Activated CD4-positive, alpha-beta T cell treated with anti-CD3 and anti-CD28 coated beads, Interleukin-2, amount 50 U/mL, for 48 hours (primary cell): ENCODE measurements at places on chromosomes 6 and 20.

- DNase-seq: no peak
Observed at GRCh38 chr6:134391205-134391604, 73.3 kb upstream of the SGK1 start.

DNA sequence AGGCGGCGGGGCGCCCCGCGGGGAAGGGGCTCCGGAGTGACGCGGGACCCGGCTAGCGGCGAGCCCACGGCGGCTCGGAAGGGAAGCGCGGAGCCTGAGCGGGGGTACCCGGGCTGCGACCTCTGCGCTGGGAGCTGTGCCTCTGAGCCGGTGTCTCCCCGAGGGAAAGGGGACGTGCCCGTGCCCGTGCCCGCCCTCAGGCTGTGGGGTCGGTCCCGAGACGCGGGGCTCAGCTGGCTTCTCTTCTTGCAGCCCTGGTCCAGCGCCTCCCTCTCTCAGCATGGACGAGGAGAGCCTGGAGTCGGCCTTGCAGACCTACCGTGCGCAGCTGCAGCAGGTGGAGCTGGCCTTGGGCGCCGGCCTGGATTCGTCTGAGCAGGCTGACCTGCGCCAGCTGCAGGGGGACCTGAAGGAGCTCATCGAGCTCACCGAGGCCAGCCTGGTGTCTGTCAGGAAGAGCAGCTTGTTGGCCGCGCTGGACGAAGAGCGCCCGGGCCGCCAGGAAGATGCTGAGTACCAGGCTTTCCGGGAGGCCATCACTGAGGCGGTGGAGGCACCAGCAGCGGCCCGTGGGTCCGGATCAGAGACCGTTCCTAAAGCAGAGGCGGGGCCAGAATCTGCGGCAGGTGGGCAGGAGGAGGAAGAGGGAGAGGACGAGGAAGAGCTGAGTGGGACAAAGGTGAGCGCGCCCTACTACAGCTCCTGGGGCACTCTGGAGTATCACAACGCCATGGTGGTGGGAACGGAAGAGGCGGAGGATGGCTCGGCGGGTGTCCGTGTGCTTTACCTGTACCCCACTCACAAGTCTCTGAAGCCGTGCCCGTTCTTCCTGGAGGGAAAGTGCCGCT, 686 bp downstream of the ZGPAT start:
- no peak for DNase-seq

DNA sequence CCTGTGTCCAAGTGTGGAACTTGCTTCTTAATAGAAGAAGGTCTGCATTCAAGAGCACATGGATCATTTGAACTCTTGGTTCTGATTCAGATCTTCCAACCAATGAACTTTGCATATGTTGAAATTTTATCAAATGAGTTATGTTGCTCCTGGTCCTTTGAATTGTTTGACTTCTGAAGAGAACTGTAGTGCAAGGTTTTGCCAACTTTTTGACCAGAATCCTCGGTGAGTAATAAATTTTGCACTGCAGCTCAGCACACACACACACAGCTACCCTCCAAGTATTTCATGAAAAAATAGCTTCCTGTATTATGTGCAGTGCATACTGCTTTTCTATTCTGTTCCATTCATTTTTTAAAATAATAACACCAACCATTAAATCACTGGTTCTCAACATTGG, 67.5 kb downstream of the BFSP1 start:
- DNase-seq: no peak

GRCh38 chr6:145329257-145329656, 406.1 kb downstream of the EPM2A start:
- no peak for DNase-seq

DNA sequence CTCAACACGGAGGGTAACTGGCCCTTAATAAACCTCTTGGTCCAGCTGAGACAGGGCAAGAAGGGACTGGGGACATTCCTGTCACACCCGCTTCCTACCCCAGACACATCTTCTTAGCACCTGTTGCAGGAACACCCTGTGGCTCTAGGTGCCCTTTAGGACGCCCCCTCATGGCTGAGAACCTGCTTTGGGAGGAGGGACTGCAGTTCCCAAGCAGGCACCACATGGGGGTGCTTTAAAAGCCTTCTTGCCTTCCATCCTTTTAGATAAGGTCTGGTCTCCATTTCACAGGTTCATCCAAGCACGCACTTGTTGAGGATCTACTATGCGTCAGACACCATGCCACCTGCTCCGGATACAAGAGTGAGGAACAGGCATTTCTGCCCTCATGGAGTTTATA, 26.6 kb downstream of the NSFL1C start:
- peak; percentile 18 for DNase-seq

DNA sequence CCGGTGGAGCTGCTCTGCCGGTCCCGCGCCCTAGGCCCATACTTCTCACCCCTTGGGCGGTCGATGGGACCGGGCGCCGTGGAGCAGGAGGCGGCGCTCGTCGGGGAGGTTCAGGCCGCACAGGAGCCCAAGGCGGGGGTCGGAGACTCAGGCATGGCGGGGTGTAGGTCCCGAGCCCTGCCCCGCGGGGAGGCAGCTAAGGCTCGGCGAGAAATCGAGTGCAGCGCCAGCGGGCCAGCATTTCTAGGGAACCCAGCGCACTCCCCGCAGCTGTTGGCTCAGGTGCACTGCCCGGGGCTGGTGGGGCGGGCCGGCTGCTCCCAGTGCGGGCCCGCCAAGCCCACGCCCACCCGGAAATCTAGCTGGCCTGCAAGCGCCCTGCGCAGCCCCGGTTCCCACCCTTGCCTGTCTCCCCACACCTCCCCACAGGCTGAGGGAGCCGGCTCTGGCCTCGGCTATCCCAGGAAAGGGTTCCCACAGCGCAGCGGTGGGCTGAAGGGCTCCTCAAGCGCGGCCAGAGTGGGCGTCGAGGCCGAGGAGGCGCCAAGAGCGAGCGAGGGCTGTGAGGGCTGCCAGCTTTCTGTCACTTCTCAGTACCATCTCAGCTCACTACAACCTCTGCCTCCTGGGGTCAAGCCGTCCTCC, 40.2 kb upstream of the GMPR start:
- DNase-seq: no peak

- DNase-seq: no peak
Observed at GRCh38 chr20:4227085-4227821, 211.9 kb upstream of the RNF24 start.

DNA sequence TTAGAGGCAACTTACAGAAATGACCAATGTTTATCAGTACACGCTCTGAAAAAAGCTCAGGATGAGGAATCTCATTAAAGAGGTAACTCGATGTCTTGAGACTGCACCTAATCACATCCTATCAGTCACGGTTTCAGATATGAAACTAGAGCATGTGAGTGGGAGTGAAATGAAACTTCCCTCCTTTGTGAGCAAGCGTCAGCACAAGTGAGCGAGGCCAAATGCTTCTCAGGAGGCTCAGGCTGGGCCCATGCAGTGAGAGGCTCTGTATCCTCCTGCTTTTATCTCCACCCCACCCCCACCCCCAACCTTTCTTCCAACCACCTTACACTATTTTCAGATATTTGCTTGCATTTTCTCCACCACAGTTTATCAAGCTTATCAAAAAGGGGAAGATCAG, 140.8 kb upstream of the RIMS1 start:
- DNase-seq: no peak

- DNase-seq: no peak
Observed at GRCh38 chr20:45459606-45460005, 9.9 kb upstream of the WFDC2 start.

DNA sequence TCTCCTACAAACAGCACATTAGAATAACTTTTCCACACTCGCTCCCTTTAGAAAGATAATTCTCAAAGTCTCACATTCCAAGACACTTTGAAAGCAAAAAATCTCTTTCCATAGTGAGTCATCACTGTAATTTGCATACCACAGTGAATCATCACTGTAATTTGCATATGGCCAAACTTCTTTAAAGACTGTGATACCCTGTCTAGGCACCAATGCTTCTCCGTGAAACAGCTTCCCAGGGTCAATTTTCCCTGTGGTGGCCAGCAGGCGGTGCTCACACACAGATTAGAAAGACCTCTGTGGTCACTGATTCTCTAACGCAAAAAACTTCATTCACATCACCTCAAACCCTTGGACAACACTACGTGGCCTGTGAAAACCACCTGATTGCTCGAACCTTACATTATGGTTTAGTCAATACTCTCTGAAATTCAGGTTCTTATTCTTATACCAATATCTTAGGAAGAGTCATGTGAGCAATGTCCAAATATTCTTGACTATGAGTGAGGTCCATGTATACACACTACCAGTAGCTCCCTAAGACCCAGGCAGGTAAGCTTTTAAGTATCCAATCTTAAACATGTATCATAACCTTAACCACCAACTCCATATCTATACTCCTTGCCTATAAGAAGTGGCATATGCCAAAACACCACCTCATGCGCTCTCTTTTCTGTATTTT, 78.5 kb upstream of the PHACTR1 start:
- peak; percentile 42 for DNase-seq

DNA sequence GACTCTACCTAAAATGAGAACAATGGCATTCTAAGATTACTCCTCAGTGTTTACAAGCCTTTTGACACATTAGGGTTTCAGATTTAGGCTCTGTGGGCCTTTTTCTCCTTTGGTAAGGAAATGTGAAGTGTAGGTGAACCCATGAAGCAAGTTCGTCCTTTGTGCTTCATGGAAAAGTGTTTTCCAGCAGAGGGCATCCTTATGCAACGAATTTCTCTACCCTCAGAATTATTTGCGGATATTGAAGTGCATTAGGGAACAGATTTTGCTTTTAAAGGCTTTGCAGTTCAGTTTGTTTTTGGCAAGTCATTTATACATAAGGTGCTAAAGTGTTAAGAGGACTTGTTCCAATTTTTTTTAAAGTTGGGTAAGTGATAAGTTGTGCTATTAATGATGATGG, 55.7 kb upstream of the FERMT1 start:
- DNase-seq: no peak

- no peak for DNase-seq
Observed at GRCh38 chr6:131387562-131388447, 185.2 kb upstream of the ARG1 start.

DNA sequence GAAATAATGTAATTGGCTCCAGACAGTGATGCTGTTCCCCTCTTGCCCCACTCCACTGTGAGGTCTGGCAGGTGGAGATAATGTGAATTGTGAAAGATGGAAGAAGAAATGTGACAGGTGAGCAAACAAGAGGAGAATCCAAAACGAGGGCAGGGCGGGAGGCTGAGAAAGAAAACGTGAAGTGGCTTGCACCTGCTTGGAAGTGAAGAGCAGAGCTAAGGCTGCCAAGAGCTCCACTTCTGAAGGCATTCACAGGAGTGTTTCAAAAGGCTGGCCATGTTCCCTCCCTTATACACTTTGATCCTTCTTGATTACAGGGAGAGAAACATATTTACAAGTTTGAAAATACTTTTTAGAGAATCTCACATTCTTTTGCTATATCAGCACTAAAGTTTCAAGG, 359.4 kb downstream of the EPHA7 start:
- DNase-seq: no peak

- DNase-seq: no peak
Observed at GRCh38 chr6:45714741-45715507, 300.7 kb downstream of the CLIC5 start.

DNA sequence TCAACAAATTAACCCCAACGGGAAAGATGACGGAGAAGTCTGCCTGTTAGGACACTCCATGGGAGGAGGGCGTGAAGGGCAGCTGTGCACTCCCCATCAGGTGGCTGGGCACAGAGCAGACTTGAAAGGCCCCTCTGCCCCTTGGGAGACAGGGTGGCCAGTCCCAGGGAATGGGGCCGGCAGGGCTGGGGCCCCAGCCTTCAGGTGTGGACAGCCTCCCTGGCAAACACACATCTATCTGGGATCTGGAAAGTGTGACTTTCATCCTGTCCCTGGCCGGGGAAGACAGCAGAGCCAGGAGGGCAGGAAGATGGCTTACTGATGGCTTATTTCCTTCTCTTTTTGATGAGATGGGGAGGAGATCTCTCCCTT, 4.5 kb upstream of the FRMD1 start:
- no peak for DNase-seq

- DNase-seq: no peak
Observed at GRCh38 chr6:165732696-165733488, 69.9 kb upstream of the PDE10A start.

- DNase-seq: no peak
Observed at GRCh38 chr20:46641424-46641823, 9.8 kb downstream of the SLC13A3 start.

DNA sequence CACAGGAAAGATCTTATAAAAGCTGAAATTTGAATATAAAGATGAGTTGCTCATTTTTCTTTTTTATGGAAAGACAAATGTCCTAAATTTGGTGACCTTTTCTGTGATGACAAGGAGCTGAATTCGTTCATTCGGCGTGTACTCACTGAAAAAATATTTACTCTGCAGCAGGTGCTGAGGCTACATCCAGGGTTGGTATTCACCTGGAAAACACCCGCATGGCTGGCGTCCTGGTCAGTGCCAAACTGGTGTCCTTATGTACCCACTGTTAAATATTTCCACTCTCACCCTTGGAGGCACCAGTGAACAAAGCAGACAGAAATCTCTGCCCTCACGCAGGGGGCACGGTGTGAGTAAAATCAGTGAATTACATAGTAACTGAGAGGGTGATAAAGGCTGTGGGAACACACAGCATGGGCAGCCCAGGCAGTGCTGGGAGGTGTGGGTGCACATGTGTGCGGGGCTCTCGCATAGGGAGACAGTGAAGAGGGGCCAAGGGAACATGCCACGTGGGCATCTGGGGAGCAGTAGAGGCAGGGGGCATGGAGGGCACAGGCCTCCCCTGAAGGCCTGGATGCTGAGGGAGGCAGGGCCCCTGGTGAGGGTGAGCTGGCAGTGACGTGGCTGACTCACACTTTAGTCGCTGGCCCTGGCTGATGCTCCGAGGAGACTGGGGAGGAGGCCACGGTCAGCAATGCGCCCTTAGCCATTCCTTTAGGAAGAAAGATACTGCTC, 89.7 kb downstream of the INSM1 start:
- peak; percentile 41 for DNase-seq
